Hematopoietic multipotent progenitor cell treated with erythropoietin and hydrocortisone succinate and interleukin-3 and kit ligand, for 17 days (in vitro differentiated cells): ENCODE measurements at places on chromosomes 2 and 18.

DNA sequence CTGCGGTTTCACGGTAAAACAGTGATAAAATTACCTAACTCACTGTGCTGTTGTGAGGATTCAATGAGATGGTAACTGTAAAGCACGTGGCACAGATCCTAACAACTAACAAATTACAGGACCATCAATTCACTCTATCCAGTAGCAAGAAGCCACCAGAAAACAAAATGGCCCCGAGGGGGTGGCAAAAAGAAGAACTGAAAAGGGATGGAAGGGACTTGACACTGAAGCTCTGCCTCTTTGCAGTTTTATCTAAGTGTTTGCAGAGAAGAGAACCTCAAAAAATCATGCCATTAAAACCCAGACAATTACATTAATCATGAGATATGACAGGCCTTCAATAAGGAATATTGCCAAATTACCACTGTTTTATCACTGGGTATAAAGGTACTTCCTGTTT, 46.7 kb downstream of the IRS1 start:
- DNase-seq = no peak

GRCh38 chr2:47204691-47205090, 49.6 kb upstream of the STPG4 start:
- DNase-seq = no peak

DNA sequence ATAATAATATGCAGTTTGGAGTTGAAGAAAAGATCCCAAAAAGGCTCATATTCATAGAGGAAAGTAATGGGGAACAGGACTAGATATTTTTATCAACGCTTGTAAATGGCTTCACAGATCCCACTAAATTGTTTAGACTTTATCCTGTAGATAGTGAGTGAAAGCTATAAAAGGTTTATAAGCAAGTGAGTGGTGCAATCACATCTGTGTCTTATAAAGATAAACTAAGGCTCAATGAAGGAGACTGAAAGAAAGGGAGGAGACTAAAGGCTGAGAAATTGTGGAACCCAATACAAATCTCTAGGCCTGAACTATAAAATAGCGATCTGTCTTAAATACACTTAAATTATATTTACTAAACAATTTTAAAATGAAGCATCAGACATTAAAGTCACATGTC, 7.7 kb downstream of the SP3 start:
- DNase-seq = no peak

GRCh38 chr18:7901657-7902056, 334.5 kb downstream of the PTPRM start:
- DNase-seq = no peak

DNA sequence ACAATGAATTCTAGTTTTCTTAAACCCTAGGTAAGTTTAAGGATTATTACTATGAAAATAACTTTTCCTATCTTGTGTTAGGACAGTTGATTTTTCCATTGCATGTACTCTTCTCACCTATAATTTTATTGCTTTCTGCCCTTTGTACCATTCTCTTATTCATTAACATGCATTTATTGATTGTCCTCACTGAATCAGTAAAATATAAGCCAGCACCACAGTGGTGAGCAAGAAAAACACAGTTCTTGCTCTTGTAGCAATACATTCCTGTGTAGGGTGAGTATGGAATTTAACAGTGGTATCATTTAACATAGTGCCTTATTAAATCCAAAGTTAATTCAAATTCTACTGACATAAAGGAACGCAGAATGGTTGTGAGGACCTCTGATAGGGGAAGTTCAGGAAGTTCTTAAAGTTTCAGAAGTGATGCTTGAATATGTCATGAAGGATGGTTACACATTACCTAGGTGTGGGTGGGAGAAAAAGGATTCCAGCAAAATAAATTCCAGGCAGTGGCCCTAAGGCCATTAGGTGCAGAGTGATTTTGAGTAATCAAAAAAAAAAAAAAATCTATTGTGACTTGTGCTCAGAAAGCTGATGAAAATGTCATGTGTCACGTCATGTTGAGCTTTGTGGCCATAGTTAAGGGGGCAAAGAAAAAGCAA, 104.7 kb upstream of the DSEL start:
- DNase-seq = no peak

DNA sequence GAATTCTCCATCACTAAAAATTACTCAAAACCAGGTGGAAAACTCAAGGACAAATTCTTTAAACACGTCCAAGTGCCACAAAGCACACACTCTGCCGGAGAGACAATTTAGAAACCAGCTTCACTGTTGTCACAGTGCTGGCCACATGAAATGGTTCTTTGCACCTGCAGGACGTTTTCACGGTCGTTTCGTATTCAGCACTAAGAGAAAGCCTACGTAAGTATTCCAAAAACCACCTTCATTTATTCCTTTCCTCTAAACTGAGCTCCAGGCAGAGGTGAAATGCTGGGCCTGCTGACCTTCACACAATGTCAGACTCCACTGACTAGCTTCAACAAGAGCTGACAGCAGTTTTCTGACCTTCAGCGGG, 680 bp downstream of the ATP5F1A start:
- DNase-seq = peak; percentile 34

DNA sequence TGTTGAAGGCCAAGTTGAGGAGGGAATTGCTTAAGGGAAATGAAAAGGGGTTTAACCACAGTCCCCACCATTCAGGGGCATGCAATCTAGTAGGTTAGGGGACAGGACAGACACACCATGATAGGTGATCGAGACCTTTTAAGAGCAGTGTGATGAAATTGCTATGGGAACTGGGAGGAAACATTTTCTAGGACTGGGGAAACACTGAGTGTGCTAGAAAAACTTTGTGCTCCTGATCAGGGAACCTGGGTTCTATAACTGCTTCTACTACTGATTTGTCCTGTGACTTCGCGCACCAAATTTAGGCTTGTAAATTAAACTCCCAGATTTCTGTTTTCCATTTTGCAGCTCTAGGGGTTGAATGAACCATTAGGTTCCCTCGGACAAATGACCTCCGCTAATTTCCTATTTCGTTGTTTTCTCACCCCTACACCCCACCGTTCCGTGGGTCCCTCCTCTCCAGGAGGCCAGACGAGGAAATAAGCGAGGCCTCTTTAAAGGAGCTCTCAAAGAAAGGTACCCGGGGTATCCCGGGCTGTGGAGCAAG, 371 bp upstream of the LCLAT1 start:
- DNase-seq = no peak

DNA sequence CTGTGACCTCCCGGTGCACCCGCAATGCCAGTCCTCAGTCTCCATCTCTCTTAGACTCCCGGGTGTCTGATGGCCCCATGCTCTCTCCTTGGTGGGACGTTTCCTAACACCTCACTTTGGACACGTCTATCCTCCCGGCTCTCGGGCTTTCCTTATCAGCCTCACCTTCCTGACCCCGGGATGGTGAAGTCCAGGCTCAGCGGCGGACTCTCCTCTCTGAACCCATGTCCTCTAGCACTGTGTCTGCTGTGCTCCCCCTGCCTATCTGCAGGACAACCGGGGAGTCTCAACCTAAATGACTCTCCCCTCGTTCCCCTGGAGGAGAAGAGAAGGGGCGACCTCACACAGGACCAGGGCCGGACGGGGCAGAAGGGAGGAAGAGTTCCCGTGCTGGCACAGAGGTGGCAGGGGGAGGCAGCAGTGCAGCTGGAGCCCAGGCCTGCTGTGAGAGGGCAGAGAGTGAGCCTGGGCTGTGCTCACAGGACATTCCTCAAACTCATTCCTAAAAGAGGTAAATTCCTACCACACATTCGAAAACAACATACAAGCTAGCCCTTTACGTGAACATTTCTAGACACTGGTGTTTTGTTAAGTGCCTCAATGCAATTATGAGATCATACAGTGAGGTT, 41.9 kb downstream of the MBP start:
- DNase-seq = no peak

DNA sequence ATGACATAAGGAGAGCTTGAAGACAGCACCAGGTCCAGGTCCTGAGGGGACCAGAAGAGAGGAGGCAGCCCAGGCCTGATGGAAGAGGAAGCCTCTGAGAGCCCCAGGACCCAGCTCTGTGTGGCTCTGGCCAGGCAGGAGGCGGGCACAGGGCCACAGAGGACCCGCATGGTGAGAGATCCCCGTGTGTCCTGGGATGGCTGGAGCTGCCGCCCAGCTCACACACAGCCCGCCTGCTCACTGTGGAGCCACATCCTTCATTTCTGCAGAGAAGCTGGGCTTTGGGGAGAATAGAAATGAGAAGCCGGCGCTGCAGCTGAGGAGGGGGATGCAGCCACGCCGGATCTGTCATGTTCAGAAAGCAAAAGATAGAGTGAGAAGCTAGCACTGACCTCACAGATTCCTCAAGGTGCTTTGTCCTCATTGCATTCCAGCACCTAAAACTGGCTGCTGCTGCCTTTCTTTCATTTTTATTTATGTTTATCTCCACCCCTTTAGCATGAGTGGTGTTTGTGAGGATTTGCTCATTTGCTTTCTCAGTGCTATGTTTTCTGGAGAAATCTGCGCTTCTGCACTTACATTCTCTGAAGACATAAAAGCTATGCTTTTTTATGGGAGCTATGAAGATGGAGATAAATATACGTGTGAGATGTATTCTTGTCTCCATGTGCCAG, 307.6 kb upstream of the MYT1L start:
- no peak for DNase-seq

GRCh38 chr2:55011831-55012671, 38.2 kb downstream of the RTN4 start:
- peak; percentile 19 for DNase-seq

- no peak for DNase-seq
Measured at GRCh38 chr2:15718103-15718943, 126.7 kb downstream of the DDX1 start.

DNA sequence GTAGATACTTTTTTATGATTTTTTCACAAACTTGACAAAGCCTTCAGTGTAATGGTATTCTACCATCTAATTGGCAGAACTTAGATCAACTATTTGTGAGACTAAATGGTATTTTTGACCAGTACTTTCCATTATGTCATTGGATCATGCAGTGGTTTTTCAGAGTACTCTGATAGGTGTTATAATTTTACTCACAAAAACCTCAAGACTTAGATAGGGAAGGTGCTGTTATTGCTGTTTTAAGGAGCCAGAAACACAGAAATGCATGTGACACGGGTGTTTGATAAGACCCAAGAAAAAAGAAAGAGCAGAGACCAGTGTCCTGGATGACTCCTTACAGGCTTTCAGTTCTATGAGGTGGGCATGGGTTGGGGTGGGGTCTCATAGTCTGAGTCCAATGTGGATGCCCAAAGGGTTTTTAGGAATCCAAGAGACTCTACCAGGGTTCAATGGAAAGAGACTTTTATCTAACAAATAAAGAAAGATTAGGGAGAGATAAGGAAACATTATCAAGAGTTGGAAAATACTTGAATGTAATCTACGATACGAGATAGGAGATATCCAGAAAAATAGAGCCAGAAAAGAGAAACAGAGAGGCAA, 31.3 kb downstream of the SP140 start:
- no peak for DNase-seq

GRCh38 chr2:21146638-21147037, 22.9 kb downstream of the TDRD15 start:
- no peak for DNase-seq

GRCh38 chr2:54864727-54865126, 141.3 kb downstream of the EML6 start:
- DNase-seq = no peak

DNA sequence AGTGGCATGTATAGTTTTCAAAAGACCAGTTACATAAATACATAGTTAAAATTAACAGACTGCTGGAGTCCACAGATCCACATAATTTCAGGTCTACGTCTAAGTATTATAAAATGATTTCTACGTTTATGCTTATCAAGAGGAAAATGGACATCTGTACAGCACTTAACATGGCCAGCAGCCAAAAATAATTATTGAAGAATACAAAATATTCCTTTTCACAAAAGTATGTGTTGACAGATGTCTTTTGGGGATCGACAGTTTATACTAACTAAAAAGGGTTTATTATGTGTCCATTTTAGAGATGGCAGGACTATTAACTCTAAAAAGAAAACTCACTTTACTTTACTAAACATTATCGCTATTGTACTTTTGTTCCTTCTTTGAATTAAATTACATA, 112.9 kb upstream of the RNU4ATAC start:
- DNase-seq = no peak

- no peak for DNase-seq
Measured at GRCh38 chr18:58429442-58429841, 199.4 kb downstream of the ALPK2 start.

GRCh38 chr2:161165266-161165665, 5.0 kb downstream of the TANK start:
- DNase-seq = no peak

GRCh38 chr18:35618289-35618688, 36.7 kb downstream of the GALNT1 start:
- no peak for DNase-seq

DNA sequence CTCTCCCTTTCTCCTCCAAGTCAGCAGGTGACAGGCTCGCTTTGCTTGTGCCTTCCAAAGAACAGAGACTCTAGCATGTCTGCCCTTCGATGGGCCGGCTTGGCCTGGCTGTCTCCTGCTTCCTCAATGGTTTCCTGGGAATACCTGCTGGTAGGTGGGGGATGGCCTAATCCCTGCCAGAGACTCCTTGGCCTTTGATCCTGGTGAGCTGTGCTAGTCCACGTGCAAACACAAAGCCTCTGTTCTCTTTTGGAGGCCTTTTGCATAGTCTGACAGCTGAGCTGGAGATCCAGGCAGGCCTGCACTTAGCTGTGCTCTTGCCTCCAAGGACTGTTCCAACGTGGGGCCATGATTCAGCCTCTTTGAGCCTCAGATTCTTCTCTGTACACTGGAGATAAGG, 67.6 kb downstream of the ARL4C start:
- no peak for DNase-seq

DNA sequence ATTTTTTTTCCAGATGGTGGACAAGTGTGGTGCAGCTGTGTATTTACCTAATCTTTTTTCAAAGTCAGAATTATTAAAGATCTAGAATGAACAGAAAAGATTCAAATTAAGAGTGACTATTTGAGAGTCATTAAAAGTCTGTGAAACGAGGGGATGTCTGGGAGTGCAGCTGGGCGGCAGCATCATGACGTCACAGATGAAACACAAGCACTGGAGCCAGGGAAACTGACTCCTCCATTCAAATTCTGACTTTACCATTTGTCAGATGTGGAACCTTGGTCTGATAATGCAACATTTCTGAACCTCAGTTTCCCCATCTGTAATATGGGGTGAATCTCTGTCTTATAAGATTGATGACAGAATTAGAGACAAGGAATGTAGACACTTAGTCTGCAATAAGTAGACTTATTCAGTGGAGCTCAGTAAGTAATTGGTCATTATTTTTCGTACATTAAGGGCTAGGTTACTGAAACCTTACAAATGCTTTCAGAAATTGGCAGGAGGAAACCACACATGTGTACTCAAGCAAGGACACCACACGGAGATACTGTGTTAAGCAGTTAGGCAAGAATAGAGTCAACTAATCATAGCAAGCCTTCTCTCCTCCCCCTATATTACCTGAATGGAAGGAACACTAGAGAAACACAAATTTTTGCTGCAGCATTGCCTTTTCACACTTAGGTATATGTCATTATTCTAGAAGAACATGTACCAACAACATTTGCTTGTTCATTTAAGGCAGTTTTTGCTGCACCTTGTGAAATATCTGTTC, 27.8 kb upstream of the CXXC1 start:
- DNase-seq = no peak
